ENCODE measurements at places on chromosomes 12 and 14.

- no peak for DNase-seq
Measured at GRCh38 chr12:114384739-114385138, 21.2 kb downstream of the TBX5 start.

- DNase-seq: peak; percentile 14
Measured at GRCh38 chr14:92352158-92352985, 29.4 kb downstream of the SLC24A4 start.

DNA sequence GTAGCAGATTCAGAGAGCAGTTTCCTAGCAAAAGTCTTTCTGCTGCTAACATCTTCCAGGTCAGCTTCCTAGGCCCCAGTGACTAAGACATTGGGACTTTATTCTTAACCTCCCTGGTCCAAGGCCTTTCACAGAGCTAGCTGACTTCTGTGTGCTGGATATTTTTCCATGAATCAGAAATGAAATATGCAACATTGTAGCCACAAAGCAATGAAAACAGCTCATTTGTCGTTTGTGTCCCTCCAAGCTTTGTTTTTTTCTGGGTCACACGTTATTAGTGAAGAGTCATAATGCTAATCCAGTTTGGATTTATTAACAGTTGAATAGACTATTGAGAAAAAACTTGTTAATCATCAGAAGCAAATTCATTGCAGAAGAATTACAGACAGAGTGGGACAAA is 82.4 kb downstream of the ARF6 start:
- DNase-seq: no peak

- DNase-seq: no peak
Measured at GRCh38 chr12:100403446-100403845, 46.6 kb downstream of the SLC17A8 start.

- DNase-seq: no peak
Measured at GRCh38 chr14:104285508-104285840, 147.1 kb downstream of the KIF26A start.

DNA sequence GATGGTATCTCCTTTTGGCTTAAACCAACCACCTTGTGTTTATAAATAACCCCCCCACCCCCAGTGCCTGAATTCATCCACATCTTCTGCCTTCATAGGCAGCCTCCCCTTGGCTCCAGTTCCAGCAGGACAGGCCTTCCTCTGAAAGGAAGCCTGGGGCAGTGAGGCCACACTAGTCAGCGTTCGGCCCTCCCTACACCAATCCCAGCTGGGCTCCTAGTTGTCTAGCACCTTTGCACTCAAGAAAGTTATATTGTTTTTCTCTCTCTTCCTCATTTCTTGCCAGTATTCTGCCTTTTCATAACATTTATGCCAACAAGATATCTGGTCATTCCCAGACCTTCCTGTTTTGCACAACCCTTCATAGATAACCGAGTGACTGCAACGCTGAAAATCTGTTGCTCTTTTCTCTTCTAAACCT is 73.1 kb upstream of the ACTN1 start:
- DNase-seq: no peak

DNA sequence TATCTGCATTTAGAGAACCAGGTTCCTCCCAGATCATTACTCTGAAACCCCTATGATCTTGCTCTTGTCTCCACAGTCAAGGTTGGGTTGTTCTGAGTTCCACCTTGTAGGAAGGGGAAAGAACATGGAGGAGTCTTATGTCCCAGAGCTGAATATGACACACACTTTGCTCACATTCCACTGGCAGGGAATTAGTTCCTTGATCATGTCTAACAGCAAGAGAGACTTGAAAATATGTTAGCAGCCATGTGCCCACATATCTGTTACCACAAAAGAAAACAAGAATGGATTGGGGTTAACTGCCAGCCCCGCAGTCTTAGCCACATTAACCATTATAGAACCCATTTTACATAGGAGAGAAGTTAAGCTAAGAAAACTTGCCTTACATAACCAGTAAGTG is 71.1 kb upstream of the MDM1 start:
- no peak for DNase-seq

DNA sequence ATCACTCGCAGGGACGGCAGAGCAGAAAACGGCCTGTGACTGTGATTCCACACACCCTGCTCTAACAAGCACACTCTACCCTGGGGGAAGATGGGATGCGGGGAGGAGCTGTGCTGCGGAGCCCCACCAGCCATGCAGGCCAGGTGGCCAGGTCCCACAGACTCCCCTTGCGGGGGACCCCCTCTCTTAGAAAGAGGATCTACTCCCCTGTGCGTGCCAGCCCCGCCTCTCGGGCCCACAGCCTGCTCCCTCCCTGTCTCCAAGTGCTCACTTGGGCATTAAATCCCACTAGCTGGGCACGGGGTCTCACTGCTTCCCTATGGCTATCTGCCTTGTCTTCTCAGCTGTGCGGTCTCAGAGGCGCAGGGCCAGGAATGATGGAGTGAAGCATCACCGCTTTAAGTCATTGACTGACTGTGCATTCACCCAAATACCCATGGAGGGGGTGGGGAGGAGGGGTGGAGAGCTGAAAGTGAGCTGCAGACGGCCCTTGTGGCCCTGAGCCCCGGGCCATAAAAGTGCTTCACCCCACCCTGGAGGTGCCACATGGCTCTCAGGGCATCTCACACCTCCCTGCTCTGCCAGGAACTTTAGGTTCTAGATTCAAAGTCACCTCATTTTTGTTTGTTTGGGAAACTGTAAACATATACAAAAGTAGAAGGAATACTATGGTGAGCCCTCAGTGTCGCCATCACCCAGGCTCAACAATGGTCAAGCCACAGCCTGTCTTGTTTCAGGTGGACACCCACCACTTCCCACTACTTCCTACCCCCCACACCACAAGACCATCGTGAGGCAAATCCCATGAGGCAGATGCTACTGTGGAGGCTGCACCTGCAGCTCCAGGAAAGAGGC is 9.4 kb downstream of the STX2 start:
- no peak for DNase-seq

- no peak for DNase-seq
Measured at GRCh38 chr12:64428956-64429355, 23.0 kb upstream of the TBK1 start.

- no peak for DNase-seq
Measured at GRCh38 chr14:93054006-93054405, 61.7 kb downstream of the ITPK1 start.

GRCh38 chr12:53761306-53761705 is 9.5 kb upstream of the CISTR start:
- no peak for DNase-seq

DNA sequence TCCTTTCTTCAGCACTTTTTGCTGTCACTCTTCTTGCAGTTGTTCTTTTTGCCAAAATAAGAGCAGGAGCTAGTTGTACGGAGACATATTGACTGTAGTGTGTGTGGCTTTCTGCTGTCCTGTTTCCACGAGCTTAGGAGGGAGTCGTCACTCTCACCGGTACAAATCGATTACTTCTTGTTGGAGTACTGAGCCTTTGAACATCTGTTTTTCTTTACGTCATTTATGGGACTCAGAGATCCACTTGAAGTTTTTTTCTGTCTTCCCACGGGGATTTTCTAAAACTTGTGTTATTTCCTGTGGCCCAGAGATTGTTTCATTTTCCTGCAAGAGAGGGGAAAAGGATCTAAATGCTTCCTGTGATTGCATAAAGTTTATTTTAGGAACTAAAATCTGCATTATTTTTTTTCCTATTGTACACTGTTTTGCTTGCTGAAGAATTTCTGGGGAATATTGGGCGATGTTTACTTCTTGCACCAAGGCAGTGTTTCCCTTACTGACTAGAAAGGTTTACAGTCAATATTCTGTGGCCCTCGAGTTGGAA is 199.8 kb upstream of the ARHGAP5 start:
- no peak for DNase-seq

DNA sequence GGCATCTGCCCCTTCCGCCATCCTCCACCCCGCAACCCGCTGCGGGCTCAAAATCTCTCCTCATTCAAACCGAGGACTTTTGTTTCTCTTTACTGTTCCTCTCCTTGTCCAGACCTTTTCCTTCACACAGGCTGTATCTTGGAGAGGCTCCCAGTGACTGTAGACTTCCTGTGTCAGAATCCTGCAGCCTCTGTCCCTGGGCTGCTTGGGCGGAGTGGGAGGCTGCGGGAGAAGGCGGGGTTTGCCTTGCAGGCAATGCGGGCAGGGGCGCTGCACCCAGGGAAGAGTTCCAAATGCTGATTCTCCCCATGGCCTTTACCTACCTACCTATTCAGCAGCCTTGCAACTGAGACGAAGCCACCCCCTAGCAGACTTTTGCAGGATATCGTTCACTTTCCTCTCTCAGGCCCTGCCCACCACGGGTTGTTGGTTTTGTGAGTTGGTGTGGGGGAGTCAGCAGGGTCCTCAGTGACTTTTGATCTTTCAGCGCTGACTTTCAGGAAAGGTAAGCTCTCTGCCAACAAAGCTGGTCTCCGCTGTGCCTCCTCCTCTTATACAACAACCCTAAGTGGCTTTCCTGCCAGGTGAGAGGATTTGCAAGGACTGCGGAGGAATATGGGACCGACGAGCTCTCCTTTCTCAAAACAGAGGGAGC is 79.0 kb upstream of the KCNA1 start:
- DNase-seq: no peak

DNA sequence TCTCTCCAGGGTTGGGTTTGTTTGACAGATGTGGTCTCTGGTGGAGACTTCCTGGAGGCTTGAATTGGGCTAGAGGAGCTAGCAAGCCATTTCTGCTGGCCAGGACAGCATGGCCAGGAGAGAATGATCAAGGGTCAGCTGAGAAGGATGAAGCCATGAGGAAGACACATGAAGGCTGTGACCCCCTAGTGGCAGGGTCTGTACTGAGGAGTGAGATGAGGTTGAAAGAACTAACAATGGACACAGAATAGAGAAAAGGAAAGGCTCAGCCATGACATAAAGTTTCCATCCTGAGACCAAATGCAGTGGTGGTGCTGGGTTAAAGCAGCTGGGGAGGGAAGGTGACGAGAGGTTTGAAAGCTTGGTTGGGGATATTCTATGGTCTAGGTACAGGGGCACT is 89.9 kb downstream of the NT5DC3 start:
- DNase-seq: no peak

GRCh38 chr12:28367993-28368392 is 177.7 kb downstream of the CCDC91 start:
- no peak for DNase-seq

GRCh38 chr12:15625075-15625474 is 164.1 kb downstream of the EPS8 start:
- no peak for DNase-seq

DNA sequence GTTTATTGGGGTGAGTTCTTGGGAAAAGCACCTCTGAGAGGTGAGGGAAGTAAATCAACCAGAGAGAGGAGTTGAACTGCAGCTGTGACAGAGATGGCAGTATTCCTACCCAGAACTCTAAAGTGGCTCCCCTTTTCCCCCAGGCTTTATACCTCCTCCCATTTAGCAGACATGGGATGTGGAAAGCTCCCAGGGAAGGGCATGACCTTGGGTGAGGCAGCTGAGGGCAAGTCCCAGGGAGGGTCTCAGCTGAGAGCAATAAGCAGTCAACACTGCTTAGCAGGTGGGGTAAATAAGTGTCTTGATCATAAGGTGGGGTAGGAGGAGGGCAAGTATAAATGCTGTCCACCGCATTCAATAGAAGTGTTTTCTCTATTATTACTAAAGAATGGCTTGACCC is 143.0 kb downstream of the AKAP6 start:
- no peak for DNase-seq

GRCh38 chr12:92612611-92613010 is 90.2 kb upstream of the PLEKHG7 start:
- no peak for DNase-seq

DNA sequence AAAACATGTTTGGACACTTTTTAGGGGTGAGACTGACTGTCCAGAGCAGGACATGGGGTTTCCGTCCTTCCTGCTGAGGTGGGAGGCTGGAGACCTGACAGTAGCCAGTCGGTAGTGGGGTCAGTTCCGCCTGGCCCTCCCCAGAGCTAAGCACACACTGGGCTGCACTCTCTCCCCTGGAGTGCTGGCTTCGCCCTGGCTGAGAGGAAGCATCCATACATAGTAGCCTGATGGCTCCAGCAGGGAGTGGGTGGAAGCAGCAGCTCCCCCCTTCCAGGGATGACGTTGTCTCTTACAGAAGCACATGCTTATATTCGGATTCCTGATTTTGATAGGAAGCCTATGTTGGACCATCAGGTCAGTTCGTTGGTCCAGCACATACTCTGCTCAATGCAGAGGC is 40.4 kb downstream of the SFSWAP start:
- DNase-seq: no peak

- no peak for DNase-seq
Measured at GRCh38 chr14:60275932-60276331, 26.9 kb downstream of the PPM1A start.

GRCh38 chr12:49792181-49792970 is 35.8 kb downstream of the NCKAP5L start:
- DNase-seq: no peak

DNA sequence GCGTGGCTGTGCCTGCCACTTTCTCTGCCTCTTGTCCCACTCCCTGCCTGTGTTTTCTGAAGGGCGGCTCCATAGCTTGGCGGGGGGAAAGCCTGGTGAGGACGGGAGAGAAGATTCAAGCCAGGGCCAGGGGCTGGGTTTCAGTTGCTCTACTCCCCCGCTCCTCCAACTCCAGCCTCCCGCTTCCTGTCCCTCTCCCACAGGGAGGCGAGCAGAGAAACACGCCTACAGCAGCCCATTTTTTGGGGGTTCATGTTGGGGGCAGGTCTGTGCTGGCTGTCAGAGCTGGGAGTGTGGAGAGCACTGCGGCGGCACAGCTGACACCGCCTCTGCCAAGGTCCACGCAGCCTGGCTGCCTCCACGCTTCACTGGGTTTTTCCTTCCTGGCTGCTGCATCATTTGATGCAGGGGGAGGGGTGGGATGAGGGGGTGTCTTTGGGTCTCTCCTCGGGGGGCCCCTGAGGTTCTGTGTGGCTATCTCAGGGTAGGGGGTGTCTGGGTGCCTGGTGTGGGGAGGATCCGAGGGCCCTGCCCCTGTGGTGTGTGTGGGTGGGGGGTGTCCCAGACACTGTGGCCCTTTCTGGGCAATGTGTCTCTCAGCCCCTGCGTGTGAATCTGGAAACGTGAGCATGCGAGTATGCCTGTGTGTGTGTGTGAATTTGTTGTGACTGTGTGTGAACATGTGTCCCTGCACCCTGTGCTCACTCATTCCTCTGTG is 10.7 kb upstream of the KRT80 start:
- DNase-seq: no peak

GRCh38 chr12:46159309-46159901 is 109.4 kb downstream of the SLC38A1 start:
- DNase-seq: no peak

- no peak for DNase-seq
Measured at GRCh38 chr12:115485503-115485902, 792.0 kb downstream of the MED13L start.

GRCh38 chr12:132444283-132444682 is 45.7 kb upstream of the FBRSL1 start:
- no peak for DNase-seq

- no peak for DNase-seq
Measured at GRCh38 chr14:105064001-105064400, 1.2 kb downstream of the GPR132 start.

DNA sequence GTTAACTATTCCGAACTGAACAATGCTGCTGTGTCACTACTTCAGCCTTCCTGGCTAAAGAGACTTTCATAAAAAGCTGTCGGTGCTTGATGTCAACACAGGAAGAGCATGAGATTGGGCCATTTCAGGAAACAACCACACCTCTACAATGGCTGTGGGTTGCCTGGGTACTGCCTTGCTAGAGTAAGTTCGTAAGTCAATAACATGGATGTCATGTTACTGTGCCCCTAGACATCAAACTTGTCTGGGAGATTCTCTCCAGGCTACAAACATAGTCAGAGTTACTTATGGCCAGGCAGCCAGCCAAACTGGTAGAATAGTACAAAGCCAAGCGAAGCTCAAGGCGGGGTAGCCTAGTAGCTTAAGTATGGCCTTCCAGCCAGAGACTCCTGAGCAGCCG is 23.1 kb downstream of the MAX start:
- DNase-seq: no peak

GRCh38 chr12:67456431-67456901 is 187.3 kb downstream of the CAND1 start:
- DNase-seq: no peak
